ENCODE measurements at places on chromosomes 16 and 17. TPM values are rescaled to one million over a fixed set of nuclear protein-coding genes. Genes with fewer than 3 reads are reported as not detected.

Gene IL17C
- total RNA-seq = not detected

GRCh38 chr17:73011016-73011486 lies 81.4 kb downstream of the SLC39A11 start:
- DNase-seq = no peak

DNA sequence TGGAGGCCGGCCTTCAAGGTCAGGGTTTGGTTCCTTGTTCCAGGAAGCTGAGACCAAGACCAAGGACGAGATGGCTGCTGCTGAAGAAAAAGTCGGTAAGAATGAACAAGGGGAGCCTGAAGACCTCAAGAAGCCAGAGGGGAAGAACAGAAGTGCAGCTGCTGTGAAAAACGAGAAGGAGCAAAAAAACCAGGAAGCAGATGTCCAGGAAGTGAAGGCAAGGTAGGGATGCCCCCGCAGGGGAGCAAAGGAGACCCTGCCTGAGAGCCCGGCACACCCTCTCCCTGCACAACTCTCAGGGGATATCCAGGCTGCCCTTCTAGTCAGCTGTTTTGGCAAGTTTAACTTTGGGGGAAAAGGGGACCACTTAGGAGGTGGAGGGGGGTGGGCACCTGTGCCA lies 29.0 kb downstream of the RNF213 start:
- DNase-seq = no peak

DNA sequence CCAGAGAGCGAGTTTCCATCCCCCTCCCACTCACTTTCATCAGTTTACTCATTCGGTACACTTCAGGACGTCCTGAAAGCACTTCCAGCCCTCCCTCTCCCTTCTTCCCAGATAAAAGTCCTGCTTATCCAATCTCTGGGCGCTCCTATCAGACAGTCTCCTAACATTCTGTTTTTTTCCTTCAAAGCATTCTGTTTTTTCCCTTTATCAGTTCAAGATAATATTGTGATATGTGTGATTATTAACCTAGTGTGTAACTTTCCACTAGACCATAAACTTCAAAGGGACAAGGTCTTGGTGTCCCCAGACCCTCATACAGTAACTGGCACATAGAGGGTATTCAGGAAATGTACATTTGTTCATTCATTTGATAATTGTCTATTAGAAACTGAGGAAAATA lies 24.4 kb upstream of the C16orf87 start:
- no peak for DNase-seq

Gene ZNF469
- 17.1 TPM for total RNA-seq

- DNase-seq = no peak
These were observed 4.2 kb upstream of the KRTAP4-5 start for GRCh38 chr17:41153856-41154255.

DNA sequence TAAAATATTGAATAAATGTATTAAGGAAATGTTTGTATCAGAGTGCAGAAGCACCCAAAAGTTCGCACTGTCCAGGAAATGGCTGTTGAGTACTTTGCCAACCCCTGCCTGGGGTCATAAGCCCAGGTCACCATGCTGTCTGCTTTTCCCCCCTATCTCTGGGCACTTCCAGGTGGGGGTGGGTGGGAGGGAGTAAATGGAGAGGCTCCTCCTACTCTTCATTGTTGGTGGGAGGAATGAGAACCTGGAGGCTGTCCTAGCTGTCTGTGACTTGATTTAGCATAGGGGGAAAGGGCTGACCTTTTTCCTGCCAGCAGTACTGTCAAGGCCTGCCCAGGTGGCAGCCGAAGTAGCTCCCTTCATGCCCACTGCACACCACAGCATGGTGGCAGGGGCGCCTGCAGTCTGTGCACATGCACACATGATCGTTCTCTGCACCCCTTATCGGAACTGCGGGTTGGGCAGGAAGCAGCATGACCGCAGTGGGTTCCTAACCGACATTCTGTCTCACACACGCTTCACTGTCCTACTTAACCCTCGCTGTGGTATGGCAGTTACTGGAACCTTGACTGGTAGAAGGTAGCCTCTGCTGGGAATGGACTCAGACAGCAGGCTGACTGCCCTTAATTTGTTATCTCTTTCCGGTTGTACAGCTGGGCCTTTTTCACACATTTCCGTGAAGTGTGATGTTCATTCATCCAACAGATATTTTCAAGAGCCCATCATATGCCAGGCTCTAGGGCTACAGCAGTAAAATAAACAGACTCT lies 41.5 kb downstream of the LDHD start:
- no peak for DNase-seq

Gene ZMYND15
- not detected for total RNA-seq

DNA sequence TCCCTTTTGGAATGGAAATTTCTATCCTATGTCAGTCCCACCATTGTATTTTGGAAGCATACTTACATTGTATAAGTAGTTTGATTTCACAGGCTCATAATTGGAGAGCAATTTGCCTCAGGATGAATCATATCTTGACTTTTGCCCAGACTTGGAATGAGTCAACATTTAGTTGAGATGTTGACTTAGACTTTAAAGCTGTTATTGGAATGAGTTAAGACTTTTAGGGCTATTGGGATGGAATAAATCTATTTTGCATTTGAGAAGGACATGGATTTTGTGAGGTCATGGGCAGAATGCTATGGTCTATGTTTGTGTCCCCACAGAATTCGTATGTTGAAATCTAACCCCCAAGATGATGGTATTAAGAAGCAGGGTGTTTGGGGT lies 12.2 kb upstream of the ZNF594 start:
- DNase-seq = peak; percentile 82

GRCh38 chr17:59754552-59754951 lies 47.1 kb downstream of the VMP1 start:
- DNase-seq = peak; percentile 85

DNA sequence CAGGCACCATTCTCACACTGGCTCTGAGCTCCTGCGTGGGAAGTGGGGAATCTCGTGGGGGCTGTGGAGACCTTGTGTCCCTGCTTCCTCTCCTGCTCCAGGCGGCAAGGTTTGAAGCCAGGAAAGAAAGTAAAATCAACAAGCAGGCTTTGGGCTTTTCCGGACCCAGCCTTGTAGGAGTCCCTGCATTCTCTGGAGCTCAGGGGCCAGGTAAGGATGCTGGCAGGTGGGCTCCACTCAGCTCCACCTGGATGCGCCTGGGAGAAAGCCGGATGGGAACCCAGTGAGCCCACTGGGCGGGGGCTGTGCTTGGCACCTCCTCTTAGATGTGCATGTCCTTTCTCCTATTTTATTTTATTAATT lies 362.5 kb downstream of the SEC14L1 start:
- no peak for DNase-seq
